ENCODE measurements at places on chromosomes 12 and 14.

DNA sequence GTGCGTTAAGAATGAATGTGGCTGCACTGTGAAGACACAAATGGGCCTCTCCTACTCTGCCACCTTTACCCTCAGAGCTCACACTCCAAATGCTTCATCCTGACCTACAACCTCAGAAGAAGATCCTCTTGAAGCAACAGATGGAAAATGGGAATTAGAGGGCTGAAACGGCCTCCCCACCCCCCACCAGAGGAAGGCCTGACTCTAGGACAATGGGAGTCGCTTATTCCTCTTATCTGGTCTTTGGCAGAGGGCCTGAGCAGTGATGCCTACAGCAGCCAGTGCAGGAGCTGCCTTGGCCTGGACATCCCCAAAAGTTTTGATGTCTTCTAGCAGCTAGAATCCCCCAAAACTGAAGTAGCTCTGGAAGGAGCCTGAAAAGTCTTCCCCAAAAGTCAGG is 29.2 kb downstream of the BTBD7 start:
- DNase-seq: no peak

- no peak for DNase-seq
These were observed 10.1 kb upstream of the DNAH10 start for GRCh38 chr12:123752046-123752445.

DNA sequence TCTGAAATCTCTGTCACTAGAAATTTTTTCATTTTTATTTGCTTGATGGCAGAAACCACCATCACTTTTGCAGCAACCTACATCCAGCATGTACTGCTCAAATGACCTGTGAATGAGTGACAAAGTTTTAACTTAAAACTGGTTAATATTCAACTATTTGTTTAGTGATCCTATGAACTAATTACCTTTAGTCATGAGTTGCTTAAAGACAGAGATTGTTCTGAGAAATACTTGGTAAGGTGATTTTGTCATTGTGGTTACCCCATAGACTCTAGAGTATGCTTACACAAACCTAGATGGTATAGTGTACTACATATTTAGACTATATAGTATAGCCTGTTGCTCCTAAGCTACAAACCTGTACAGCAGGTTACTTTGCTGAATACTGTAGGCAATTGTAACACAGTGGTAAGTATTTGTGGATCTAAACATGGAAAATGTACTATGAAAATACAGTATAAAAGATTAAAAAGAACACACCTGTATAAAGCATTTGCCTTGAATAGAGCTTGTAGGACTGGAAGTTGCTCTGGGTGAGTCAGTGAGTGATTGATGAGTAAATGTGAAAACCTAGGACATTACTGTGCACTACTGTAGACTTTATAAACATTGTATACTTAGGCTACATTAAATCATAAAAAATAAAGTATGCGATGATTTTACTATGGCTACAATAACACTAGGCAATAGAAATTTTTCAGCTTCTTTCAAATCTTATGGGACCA is 256.6 kb upstream of the PPFIA2 start:
- no peak for DNase-seq

DNA sequence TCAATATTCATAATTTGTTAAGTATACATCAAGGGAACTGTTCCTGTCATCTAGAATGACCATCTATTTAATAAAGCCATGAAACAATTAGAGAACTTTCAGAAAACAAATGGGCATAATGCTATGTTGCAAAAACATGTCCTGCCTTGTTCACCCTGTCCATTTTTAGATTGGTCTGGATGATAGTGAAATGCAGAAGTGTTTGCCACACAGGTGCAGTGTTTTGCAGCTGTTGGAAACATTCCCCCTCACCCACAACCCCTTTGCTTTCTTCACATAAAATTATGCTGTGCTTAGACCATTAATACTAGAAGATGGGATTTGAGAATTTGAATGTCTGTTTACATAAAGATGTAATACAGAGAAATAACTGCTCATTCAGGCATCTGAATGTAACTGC is 36.5 kb downstream of the LEMD3 start:
- no peak for DNase-seq

DNA sequence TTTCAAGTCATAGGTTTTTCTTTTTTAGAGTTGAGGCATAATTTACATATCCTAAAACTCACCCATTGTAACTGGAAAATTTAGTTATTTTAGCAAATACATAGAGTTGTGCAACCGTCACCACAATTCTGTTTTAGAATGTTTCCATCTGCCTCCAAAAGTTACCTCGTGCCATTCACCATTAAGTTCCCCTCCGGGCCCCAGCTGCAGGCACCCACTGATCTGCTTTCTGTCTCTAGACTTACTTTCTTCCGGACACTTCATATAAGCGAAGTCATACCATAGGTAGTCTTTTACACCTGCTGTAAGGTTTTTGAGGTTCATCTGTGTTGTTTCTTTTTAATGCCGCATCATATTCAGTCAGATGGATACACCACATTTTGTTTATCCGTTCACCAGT is 28.7 kb downstream of the PPP2R5C start:
- DNase-seq: no peak

- DNase-seq: no peak
These were observed 240.5 kb upstream of the DAAM1 start for GRCh38 chr14:58947814-58948445.

DNA sequence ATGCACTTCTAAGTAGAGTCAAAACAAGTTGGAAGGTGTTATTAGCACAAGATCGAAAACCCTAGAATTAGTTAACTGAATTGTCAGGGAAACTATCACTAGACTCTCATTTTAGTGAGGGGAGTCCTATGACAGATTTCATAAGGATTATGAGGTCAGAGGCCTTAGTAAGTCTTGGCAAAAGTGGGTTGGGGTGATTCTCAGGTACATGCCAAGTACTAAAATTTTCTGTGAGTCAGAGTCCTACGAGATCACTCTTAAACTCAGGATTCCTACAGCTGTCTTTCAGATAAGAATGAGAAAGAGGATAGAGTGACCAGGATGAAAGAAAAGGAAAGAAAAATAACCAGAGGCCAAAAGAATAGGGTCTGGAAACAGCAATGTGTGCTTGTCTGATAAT is 50.8 kb upstream of the BBS10 start:
- no peak for DNase-seq

- DNase-seq: no peak
These were observed 48.0 kb downstream of the ARF6 start for GRCh38 chr14:49940808-49941421.

DNA sequence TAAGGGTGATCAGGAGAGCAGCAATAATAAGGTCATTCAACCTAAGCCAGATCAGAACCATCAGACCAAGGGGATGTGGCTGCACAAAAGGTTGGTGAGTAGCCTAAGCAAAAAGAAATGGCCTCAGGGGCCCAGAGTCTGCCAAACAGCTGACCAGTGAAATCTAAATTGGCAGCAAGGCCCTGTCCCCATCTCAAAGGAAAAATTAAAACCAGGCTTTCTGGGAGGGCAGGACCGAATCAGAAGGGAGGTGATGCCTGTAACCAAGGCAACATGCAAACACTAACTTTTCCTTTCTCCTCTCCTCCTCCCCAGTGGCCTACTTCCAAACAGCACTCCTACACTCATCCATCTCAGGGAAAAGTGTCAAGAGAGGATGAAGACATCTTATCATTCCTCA is 256.4 kb downstream of the NUAK1 start:
- no peak for DNase-seq
